ENCODE measurements at places on chromosomes 13 and 19.

DNA sequence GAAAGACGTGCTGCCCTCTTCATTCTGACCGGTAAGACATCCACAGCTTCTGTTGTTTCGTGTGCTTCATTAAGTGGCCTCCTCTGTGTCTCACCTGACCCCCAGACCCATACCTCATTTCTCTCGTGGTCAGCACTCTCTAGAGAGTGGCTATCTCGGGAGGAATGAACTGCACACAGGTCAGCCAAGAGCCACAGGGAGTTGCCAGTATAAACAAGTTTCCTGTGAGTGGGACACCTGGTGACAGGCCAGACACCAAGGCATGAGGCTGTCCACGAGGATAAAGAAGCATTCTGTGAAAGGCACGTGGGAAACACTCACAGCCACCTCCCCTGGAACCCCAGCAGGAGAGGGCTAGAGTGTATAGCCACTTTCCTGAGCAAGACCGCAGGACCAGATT, 115.8 kb downstream of the NUFIP1 start:
- no peak for DNase-seq

DNA sequence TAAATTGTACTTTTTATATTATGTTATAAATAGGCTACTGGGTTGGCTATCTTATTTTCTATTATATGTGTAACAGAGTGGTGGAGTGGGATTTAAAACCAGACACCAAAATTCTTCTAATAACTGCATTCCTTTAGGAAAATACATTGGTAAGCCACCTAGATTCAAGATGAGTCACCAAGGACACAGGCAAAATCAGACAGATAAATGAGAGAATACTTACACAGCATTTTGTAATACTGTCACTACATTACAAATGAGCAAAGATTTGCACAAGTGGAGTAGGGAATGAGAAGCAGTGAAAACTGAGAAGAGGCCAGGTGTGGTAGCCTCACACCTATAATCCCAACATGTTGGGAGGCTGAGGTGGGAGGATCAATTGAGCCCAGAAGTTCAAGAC, 6.2 kb upstream of the SPART start:
- no peak for DNase-seq

GRCh38 chr13:93965587-93965986, 513.9 kb downstream of the DCT start:
- DNase-seq: no peak

- DNase-seq: no peak
These were observed 46.4 kb downstream of the SOX1 start for GRCh38 chr13:112113348-112113747.

- no peak for DNase-seq
These were observed 2.5 kb upstream of the ISYNA1 start for GRCh38 chr19:18440415-18440877.

DNA sequence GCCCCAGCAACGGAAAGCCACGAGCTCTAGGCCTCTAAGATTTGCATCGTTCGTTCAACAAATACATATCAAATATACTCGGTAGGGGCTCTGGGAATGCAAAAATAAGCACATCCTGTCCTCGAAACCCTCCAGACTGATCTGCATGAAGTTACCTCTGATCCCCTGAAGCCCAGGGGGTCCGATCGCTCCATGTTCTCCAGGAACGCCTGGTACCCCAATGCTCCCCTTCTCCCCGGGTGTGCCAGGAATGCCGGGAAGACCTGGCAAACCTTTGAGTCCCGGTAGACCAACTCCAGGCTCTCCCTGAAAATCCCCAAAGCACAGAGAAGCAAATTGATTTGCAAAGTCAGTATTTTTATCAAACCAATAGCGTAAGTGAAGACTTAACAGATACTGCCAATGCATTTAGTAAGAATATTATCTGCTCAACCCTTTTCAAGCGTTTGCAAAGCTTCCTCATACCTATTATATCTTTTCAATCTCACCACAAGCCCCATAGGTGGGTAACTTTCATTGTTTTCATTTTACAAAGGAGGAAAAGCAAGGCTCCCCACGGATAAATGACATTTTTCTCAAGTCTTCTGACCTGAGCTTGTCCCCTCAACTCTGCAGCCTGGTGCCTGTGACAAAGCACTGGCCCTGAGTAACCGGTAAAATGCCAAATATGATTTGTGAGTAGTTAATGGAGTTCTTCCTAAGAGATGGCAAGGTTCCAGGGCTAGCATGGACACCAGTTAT, 127.7 kb downstream of the COL4A1 start:
- no peak for DNase-seq

- DNase-seq: no peak
These were observed 703 bp upstream of the FBL start for GRCh38 chr19:39846678-39847486.

Measured in right forelimb (tissue), 1 donor.